ENCODE measurements at places on chromosomes 11 and 22.
A peak's percentile ranks its signal among the peaks of the same experiment; 100 is the strongest.

DNA sequence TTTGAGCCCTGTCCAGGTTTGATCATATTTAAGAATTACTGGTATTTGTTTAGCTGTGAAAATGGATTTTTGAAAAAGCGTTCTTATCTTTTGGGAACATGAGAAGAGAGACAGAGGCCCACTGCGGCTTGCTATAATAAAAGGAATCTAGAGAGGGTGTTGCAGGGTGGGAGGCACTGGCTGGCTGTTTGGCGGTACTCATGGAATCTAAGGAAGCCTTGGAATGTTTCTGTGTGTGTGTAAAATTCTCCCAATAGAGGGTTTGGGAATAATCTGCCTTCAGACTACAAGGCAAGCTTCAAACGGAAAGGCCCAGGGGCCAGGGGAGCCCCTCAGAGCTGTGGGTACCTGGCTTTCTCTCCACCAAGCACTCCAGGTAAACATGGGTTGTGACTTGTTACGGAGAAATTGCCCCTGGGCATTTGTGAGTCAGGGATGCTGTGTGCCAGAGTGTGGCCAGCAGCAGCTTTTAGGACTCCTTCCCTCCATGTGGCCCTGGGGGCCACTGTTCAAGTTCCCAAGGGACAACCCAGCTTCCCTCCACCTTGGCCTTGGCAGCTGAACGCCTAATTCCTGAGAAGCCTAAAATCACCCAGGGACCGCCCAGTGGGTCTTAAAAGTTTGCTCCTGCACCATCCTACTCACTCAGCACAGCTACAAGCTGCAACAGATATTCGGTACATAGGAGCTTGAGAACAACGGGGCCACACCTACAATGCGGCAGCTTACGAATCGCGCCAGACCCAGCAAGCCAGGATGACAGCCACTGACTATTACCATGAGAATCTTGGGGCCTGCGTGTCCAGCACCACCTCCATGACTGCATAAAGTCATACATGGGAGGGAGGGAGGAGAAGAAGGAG, 14.1 kb upstream of the SYT8 start:
- peak; percentile 77 for DNase-seq

DNA sequence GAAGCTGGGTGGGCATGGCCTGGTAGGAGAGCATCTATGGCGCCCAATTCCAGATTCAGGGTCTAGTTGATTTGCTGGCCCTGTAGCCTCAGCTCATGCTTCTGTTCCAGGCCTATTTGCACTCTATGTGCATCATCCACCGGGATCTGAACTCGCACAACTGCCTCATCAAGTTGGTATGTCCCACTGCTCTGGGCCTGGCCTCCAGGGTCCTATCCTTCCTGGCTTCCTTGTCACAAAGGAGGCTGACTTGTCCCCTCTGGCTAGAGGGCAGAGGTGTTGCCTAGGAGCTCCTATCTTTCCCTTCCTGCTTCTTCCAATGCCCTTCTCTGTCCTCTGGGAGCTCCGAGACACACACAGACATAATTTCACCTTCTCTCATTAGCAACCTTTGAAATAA, 21.3 kb downstream of the PIK3IP1 start:
- DNase-seq: no peak

GRCh38 chr22:48883211-48883960, 944.3 kb downstream of the BRD1 start:
- DNase-seq: no peak

GRCh38 chr11:63813035-63813562, at the start of gene SPINDOC:
SPINDOC (plus strand) TSS chr11:63813456; CDS start chr11:63813687, 231 bp downstream.
- peak; percentile 60 for DNase-seq

DNA sequence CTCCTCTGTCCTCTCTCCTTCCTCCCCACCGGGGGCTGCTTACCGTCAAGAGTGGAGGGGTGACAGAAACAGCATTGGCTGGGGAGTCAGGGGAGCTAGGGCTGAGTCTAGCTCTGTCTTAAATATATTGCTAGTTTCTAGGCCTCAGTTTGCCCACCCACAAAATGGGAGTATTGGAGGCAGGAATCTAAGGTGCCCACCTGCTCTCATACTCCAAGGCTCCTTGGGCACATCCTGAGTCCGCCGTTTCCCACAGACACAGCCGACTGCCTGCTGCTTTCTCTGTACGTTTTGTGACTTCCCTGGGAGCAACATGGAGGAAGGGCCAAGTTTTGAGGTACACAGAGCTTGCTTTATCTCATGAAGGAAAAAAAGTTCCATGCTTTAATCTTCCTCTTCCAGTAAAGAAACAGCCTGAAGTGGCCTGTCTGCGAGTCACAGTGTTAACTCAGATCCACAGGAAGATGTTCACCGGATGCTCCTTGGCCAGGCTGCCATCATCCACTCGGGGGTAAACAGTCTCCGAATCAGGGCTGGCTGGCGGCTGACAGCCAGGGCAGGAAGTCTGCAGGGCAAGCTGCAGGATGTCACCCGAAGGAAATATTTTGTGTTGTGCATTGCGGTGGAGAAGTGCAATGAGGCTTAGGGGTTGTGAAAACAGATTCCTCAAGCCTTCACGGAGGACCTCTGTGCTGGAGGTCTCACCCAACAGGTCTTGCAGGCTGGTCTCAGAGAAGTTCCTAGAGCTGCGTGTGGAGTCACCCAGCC, 11.0 kb upstream of the CERK start:
- peak; percentile 45 for DNase-seq

- peak; percentile 44 for DNase-seq
Measured at GRCh38 chr22:45101515-45102227, 62.1 kb upstream of the NUP50 start.

DNA sequence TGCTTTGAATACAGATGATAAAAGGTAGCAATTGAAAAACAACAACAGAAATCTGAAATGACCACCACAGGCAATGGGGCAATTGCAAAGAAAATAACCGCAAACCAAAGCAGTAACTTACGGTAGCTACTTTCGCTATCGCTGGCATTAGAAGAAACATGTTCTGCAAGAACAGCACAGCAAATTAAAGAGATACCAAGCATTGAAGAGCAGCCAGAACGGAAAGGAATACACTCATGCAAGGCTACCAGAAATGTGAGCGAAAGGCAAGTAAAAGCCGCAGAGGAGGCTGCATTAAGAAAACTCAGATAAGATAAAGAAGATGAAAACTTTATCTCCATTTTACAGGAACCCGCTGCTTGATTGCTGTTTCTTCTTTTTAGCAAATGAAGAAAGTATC, 194.1 kb upstream of the CCDC90B start:
- peak; percentile 1 for DNase-seq

DNA sequence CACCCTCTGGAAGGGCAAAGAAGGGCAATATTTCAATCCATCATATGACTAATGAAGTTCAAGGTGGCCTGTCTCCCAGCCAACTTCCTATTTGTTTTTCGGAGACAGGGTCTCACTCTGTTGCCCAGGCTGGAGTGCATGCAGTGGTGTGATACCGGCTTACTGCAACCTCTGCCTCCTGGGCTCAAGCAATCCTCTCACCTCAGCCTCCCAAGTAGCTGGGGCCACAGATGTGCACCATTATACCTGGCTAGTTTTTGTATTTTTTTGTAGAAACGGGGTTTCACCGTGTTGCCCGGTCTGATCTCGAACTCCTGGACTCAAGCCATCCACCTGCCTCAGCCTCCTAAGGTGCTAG, 13.4 kb downstream of the ABTB2 start:
- no peak for DNase-seq

GRCh38 chr22:46586123-46586519, 34.1 kb upstream of the GRAMD4 start:
- DNase-seq: no peak

- no peak for DNase-seq
Measured at GRCh38 chr11:117478926-117479325, 151.3 kb downstream of the CEP164 start.

GRCh38 chr11:75869661-75870455, 54.8 kb downstream of the UVRAG start:
- no peak for DNase-seq

GRCh38 chr11:113147249-113147648, 167.1 kb upstream of the TTC12 start:
- no peak for DNase-seq

GRCh38 chr22:29433856-29434255, 4.5 kb upstream of the RFPL1 start:
- no peak for DNase-seq

- DNase-seq: peak; percentile 60
Measured at GRCh38 chr22:38193580-38193979, 8.2 kb upstream of the MAFF start.

- DNase-seq: peak; percentile 18
Measured at GRCh38 chr11:699116-699508, 3.5 kb downstream of the TMEM80 start.

- DNase-seq: no peak
Measured at GRCh38 chr11:116864531-116864930, 27.1 kb upstream of the APOA1 start.

DNA sequence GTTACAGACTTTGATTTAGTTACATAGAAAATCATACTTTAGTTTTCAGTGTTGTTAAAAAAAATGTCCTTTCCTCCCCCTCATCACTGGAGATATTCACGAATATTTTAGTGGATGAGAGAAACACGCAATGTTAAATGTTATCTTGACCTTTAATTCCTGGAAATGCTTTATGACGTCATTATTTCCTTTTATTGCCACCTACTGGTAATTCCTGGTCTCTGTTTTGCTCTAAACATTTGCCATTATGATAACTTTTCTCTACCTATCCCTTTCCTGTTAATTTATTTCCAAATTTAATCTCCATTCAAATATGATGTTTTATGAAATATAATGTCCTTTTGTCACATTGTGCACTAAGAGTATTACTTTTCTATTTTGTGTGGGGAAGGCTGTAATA, 770.6 kb downstream of the FAM181B start:
- DNase-seq: peak; percentile 3

GRCh38 chr11:36689442-36689841, 91.4 kb upstream of the RAG2 start:
- DNase-seq: no peak

DNA sequence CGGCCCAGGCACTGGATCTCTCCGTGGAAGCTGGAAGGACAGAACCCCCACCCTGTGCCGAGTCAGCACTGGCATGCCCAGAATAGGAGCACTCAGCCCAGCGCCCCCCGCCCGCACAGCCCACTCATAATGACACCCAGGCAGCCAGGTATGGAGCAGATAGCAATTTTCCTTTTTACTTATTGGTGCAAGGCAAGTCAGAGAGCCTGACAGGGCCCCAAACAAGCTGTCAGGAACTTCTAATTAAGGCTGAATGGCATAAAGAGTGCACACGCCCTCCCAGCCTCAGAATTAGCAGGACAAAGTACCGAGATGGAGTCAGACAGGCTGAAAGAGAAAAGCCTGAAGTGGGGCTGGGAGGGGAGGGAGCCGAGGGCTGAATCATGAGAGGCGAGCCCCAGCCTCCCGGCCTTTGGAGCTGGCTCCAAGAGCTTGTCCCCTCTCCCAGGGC, 76.9 kb downstream of the DSCAML1 start:
- DNase-seq: no peak

GRCh38 chr11:15471048-15471894, 356.5 kb downstream of the INSC start:
- no peak for DNase-seq

GRCh38 chr11:100878474-100878873, 191.4 kb downstream of the ARHGAP42 start:
- DNase-seq: peak; percentile 48

- no peak for DNase-seq
Measured at GRCh38 chr11:45949992-45950407, 27.5 kb downstream of the LARGE2 start.

GRCh38 chr11:2930704-2931419, 1.6 kb upstream of the PHLDA2 start:
- peak; percentile 28 for DNase-seq

DNA sequence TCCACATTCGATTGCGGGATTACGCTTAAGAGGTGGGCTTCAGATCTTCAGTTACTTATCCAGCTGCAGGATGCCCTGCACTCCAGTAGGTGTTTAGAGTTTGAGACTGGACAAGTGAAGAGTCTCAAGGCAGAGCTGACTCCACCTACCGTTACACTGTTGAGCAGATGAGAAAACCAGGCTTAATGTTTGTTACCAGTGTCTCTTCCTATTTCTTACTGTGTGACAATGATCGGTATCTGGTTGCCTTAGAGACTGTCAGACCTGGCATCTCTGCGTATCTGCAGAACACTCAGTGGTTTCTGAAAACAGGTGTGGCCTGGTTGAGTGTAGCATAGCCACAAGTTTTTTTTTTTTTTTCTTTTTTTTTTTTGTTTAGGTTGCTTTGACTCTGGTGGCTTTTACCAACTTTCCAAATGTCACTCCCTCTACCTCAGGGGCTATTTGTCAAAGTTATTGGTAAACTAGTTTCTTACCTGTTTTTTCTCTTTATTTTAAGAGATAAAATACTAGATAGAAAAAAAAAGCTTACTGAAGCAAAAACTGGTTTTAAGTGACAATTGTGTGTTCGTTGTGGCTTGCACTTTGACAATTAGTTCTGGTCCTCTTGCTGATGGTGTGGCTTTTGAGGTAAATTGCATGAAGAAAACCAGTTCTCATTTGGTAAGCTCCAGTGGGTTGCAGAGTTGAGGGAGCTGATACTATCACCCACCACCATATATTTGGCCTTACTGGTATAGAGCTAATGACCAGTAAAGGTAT, 284.8 kb downstream of the ETS1 start:
- no peak for DNase-seq

DNA sequence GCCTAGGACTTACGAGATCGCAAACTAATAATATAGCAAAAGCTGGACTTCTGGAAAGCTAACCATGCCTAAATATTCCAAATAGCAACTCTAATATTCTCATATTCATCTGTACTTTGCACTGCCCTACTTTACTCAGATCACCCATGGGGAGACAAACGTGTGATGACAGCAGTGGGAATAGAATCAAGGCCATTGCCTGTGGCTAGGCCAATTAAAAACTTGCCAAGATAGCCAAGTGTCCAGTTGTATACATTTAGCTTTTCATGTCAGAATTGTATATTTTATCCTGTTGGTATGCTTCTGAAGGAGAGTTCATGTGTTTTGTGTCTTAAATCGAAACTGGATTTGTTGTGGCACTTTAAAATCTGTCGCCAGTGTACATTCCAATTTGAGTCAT, 1.2 kb upstream of the CEP126 start:
- no peak for DNase-seq

DNA sequence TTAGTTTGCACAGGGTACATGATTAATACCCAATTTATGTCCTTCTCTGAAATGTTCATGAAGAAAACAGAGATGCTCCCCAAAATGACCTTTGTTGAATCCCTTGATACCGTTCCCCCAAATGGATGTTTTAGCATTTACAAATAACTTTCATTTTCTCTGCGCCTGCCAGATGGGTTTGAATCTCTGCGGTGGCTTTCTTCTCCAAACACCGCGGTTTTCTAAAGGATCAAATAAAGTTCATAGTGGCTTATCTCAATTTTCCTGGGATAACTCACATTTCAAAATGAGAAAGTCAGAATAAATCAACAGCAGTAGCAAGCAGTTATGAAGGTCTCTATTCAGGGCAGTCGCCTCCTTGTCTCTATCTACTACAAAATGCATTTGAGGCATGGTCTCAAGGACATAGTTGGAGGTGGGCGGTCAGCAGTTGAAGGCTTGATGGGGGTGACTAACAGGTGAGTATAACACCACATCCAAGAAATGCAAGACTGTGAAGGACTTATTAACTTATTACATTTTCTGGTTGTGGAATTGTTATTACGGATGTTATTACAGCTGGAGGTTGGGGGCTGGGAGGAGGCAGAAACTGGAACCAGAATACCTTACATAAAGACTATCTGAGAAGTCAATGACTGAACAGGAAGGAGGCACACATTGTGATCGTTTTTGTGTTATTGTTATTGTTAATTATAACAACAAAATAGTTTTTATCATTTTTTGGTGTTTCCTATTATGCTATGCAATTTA, 1513.3 kb downstream of the FAM181B start:
- DNase-seq: no peak

GRCh38 chr11:67387069-67387468, 4.7 kb upstream of the RAD9A start:
- DNase-seq: no peak

Data from fibroblast of lung (primary cell).